ENCODE measurements at places on chromosomes 6 and 20. TPM values are rescaled to one million over a fixed set of nuclear protein-coding genes. Genes with fewer than 3 reads are reported as not detected.

Gene STK38
- 25.7 TPM for polyA plus RNA-seq

Gene BMP6
- polyA plus RNA-seq: 0.82 TPM

Gene RALGAPB
- polyA plus RNA-seq: 20.0 TPM

Gene BTNL2
- 0.18 TPM for polyA plus RNA-seq

DNA sequence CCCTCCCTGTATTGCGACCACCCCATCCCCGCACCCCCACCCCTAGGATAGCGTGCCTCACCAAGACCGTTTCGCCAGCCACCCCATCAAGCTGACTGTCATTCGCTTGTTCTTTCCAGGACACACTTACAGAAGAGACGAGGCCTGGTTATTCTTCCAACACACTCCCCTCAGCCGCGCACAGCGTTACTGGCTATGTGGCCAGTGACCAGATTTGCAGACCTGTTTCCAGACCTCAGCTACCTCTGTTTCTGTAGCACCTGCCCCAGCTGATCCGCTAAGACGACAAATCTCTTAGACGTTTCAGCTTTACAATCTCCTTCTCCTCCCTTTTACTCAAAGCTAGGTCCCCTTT, 26.1 kb downstream of the HLA-F start:
- no peak for DNase-seq

Gene CAGE1
- polyA plus RNA-seq: 0.10 TPM

DNA sequence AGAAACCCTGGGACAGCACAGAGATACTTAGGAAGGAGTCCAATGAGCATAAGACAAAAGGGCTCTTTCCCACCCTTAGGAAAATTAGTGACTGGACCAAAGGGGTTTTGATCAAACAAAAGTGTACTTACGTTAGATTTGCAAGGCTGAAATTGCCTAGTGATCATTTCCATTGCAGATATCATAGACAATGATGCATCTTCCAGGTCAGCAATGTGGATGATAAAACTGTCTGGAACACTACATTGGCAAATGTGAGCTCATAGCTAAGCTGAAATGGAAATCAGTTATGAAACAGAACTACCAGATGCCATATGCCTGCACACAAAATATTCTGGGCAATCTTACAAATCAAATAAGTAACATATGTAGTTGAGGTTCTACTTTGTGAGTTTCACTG, 34.0 kb downstream of the LY86 start:
- no peak for DNase-seq

- DNase-seq: no peak
These were observed 134.2 kb downstream of the TRIM27 start for GRCh38 chr6:28789553-28790083.

DNA sequence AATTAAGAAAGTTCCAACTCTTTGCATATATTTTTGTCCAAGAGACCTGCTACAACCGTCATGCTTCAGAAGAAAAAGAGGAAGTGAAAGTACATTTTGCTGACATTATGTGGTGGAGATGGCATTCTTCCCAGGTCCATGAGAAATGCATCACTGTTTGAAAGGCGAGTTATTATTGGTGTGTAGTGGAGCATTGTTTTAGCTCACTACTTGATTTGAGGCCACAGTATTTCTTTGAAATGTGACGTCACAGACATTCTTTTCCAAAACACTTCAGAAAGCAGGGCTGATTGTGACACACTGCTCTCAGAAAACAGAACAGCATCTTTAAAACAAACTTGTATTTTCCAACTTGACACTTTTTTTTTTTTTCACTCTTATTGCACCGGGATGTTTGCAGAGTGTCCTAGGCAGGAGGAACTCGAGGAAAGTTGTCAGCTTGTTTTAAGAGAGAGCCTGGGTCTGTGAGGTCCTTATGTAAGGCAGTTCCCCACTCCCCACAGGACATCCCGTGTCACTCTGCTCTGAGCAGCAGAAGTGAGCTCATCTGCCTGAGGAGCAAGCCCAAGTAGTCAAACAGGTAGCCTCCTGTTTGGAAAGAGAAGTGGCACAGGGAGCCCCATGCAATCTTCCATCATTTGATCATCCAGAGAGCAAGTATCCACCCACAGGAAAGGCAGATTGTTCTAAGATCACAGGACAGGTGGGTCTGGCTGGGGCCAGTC, 1.1 kb downstream of the SPTLC3 start:
- DNase-seq: peak; percentile 88

Gene KPNA5
- 14.0 TPM for polyA plus RNA-seq

DNA sequence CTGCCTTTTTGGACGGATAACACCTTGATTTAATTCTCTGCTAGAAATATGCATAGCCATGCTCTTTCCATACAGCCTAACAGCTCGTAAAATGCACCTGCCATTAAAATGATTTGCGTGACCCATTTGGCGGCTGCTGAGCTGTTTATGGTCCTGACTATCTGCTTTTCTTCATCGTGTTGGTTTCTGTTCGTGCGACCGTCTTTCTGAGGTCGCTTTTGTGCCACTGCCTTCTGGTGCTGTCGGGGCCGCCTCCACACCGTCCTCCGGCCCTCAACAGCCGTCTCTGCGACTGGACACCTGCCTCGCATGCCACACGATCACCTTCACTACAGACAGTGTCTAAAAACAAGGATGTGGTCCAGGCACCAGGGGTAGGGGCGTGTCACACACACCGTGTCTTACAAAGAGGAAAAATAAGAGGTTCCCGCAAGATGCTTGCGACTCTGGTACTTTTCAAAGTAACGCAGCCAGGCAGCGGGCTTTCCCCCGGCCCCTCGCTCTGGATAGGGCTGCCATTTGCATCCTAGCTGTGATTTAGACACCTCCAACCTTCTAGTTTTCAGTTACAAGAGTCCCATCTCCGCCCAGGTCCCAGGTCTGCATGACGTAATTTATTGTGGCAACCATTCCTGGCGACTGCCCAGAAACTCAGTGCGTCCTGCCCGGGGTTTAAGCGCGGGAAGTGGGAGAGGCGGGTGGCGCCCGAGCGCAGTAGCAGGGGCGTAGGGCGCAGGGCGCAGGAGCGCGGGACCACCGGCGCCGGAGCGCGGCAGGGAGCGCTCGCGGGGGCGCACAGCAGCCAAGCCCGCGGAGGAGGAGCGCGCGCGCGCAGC, at the start of gene STMND1:
TSS of gene STMND1 (plus strand) at position 629 of the 836 bp plus-strand sequence. CDS start 208 bp downstream, outside the sequence.
- DNase-seq: no peak

Gene MDFI
- polyA plus RNA-seq: 41.3 TPM

Gene METTL24
- 0.37 TPM for polyA plus RNA-seq
